Cortex of kidney (tissue), 1 donor: ENCODE measurements at places on chromosomes 2 and 18.

- DNase-seq: no peak
Observed at GRCh38 chr2:20682167-20682920, 15.4 kb downstream of the GDF7 start.

DNA sequence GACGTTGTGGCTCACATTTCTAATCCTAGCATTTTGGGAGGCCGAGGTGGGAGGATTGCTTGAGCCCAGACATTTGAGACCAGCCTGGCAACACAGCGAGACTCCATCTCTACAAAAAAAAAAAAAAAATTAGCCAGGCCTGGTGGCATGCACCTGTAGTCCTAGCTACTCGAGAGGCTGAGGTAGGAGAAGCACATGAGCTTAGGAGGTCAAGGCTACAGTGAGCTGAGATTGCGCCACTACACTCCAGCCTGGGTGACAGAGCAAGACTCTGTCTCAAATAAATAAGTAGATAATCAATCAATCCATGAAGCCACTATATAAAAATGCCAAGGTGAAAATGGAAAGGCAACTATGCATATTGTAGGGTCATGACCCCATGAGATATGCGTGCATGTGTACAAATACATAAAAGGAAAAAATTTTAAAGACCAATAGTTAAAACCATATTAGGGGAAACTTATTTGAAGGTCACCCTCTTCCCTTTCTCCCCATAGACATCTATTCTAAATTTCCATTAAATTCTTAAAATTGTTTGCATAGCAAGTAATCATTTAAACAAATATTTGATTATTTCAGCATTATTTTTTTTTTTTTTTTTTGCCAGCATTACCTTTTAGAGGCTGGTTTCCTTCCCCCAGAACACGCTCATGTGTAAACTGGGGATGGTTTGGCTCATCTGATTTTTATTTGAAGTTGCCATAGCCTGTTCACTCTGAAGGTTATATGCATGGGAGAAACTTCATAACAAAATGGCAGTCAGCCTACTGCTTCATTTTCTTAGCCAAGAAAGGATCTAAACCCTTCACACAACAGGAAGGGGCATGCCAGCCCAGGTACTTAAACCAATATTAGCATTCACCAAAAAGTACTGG is 37.3 kb upstream of the TMEM247 start:
- no peak for DNase-seq

- no peak for DNase-seq
Observed at GRCh38 chr2:226045080-226045479, 645.6 kb downstream of the NYAP2 start.

DNA sequence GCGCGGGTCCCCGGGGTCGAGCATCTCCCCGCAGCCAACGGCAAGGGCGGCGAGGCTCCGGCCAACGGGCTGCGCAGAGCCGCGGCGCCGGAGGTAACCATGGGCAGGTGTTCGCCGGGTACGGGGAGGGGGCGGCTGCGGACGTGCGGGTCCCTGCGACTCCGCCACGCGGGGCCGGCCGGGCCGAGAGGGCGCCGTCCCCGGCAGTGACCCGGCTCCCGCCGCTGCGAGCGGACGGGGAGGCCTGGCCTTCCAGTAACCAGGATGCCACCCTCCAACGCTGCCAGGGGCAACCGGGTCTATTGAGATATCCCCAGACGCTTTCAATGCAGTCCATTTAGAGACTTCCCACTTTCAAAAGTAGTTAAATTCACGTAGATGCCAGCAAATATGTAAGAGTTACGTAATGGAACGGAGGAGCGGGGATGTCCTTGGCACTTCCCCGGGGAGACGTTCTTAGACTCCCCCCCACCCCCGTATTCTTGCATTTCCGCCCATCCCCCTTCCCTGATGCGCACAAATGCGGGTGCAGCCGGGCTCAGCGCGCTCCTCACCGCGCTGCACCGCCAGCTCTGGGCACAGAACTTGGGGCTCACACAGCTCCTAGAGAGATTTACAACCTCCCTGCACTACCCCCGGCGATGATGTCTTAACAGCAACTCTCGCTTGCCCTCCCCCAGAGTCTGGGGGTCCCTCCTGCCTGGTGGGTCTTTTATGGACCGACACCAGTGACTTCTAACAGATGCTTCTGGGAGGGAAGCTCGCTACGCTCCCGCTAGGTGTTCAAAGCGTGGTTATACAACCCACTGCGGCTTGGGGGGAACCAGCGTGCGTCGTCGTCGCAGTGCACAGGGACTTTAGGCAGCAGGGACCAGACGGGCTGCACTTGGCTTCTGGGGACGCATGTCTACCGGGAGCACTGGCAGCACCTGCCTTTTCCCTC is 657 bp downstream of the SGPP2 start:
- DNase-seq: no peak

DNA sequence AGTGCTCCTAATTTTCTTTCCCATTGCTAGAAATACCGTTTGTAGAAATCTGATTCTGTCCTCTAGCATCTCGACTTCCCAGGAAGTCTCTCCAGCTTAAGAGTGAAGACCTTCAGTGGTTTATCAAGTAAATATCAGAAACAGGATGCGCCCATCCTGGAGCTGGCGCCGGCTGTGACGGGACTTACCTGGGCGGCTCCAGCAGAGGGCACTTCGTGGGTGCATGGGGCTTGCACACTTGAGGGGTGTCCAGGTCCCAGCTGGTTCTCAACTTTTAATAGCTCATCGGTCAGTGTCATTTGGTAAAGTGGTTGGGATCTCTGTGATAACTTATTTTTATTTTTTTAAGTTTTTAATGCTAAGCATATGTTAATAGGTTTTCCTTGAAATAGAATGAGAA is 167.0 kb upstream of the TPO start:
- no peak for DNase-seq

- DNase-seq: no peak
Observed at GRCh38 chr2:102704531-102704930, 57.3 kb upstream of the TMEM182 start.

DNA sequence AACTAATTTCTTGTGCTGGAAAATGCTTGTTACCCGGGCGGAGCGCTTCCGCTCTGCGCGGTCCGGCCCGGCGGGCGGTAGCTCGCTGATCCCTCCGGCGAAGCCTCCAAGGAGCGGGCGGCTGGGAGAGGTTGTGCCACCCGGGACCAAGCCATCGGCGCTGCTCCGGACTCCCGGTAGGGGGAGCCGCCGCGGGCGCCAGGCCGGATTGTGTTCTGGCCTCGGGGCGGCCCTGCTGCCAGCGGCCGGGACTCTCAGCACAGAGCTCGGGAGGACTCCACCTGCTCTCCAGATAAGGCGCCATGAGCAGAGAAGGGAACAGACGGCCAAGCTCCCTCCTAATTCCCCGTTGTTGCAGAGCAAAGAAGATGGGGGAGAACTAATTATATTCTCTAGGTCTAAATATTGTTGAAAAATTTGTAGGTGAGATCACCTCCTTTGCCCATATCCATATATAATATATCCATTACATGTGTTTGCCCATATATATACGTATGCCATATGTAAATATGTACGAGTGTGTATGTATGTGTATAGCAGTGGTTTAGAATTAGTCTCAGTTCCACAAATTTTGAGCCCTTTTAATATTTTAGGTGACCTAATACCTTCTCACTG is 13.8 kb upstream of the SATB2 start:
- no peak for DNase-seq

- no peak for DNase-seq
Observed at GRCh38 chr2:119827866-119828507, 68.3 kb downstream of the PTPN4 start.

DNA sequence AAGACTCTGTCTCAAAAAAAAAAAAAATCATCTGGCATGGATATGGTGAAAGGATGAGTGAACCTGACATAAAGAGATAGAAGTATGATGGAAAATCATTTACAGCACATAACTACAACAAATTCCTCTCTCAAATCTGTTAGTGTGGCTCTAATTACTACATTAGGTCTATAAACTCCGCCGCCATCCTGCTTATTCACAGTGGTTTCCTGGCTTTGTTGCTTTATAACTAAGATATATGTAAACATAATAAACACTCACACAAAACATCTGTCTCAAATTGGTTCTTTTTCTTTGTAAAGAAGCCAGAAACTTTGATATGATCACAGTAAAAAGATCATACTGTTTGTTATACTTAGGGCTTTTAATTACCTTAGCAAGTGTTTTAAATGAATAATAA is 412.6 kb upstream of the FAM98A start:
- DNase-seq: no peak

DNA sequence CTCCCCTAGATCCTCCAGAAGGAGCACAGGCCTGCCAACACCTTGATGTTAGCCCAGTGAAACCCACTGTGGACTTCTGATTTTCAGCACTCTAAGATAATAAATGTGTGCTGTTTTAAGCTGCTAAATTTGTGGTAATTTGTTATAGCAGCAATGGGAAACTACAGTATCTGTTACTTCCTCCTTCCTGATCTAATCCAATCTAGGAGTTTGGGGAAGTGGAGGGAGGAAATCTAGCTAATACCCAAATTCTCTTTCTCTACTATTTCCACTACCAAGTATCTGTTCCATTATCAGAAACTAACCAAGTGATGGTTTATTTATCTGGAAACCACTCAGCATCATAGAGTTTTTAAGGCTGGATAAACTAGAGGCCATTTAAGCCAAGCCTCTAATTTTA is 64.9 kb downstream of the AFF3 start:
- DNase-seq: no peak

GRCh38 chr2:37191253-37191652 is 2.8 kb upstream of the SULT6B1 start:
- no peak for DNase-seq

- no peak for DNase-seq
Observed at GRCh38 chr2:162221064-162221463, 22.2 kb downstream of the FAP start.

GRCh38 chr18:78673516-78674321 is 305.9 kb upstream of the SALL3 start:
- no peak for DNase-seq

DNA sequence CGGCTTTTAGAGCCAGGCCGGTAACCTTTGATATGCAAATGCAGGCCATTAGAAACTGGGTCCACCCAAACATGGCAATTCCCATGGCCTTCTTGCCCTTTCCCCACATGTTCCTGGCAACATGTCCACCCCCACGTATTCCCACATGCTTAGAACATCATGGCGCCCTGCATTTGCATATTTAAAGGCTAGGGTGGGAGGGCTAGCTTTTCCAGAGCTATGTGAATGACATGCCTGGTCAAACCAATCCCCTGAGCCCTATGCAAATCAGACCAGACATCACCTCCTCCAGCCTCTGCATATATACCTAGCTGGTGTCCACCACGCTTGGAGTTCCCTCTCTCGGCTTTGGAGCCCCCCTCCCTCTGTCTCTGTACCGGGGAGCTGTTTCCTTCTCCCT is 481.9 kb downstream of the CDH2 start:
- DNase-seq: no peak

DNA sequence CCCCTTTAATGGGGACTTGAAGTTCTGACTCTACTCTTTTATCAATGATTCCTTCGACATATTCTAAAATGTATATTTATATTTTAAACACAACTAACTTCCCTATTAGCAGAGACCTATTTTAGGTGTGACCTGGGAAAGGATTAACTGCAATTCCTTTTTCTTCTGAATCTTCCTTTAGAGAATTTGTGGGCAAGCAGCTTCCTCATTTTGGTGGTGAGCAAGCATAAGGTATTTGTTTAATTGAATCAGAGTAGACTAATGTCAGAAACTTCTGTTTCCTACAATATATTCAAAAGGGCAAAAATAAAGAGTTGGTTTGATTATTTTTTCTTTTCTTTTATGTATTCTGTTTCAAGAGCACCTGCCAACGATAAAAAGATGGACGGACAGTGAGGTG is 237.0 kb downstream of the IKZF2 start:
- no peak for DNase-seq

- DNase-seq: no peak
Observed at GRCh38 chr2:37625796-37626571, 45.5 kb downstream of the CDC42EP3 start.

- DNase-seq: no peak
Observed at GRCh38 chr2:38592951-38593350, 9.8 kb downstream of the HNRNPLL start.

DNA sequence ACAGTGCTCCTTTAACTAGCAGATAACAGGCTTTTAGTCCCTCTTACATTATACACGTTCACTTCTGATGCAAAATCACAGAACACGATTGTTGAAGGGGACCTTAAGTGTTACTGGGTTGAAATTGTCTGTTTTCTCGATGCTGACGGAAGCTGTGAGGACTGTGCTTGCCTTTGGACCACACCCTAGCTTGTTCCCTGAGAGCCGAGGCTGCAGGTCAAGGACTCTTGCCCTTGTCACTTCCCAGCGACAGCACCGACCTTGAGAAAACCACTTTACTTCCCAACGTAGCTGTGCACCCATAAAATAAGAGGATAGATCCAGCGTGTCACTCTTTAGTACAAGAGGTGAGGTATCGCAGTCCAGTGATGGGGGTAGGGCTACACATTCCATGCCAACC is 701.0 kb downstream of the DCDC2C start:
- no peak for DNase-seq

- DNase-seq: no peak
Observed at GRCh38 chr2:18244845-18245244, 315.6 kb downstream of the RDH14 start.

- no peak for DNase-seq
Observed at GRCh38 chr2:96739076-96739632, 710 bp downstream of the LMAN2L start.

DNA sequence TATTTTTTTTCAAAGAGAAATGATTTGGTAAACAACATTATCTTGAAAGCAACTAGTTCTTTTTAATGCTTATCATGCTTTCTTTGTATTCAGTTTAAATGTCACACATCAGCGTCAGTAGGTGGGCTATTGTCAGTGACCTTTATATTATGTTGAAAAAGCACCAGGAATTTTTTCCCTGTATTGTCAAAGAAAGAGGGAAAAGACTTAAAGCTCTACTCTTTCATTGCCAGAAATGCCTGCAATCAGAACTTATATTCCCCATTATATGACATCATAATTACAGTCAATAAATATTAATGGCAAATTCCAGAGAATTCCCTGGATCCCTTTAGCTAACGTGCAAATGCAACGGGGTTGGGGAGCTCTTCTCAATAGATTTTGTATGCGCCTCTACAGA is 353.9 kb downstream of the CDH2 start:
- no peak for DNase-seq

GRCh38 chr18:55100817-55101457 is 141.7 kb upstream of the CCDC68 start:
- DNase-seq: no peak

GRCh38 chr2:120348134-120348736 is 2.3 kb downstream of the INHBB start:
- no peak for DNase-seq

- no peak for DNase-seq
Observed at GRCh38 chr2:134177351-134177931, 76.4 kb upstream of the MGAT5 start.

DNA sequence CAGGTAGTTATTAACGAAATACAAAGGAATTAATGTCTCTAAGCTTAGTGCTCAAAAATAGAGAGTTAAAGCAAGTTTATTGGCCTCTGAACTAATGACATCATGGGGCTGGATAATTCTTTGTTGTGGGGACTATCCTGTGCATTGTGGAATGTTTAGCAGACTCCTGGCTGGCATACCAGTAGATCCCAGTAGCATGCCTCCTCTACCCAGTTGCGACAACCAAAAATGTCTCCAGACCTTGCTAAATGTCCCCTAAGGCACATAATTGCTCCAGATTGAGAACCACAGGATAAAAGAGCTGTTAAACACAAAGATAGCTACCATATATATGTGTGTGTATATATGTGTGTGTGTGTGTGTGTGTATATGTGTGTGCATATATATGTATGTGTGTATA is 194.5 kb downstream of the ERBB4 start:
- no peak for DNase-seq
